Stimulated activated CD4-positive, alpha-beta T cell treated with anti-CD3 and anti-CD28 coated beads, TNF-alpha, amount 100 ng/mL, for 24 hours (primary cell): ENCODE measurements at places on chromosomes 11 and 22.

DNA sequence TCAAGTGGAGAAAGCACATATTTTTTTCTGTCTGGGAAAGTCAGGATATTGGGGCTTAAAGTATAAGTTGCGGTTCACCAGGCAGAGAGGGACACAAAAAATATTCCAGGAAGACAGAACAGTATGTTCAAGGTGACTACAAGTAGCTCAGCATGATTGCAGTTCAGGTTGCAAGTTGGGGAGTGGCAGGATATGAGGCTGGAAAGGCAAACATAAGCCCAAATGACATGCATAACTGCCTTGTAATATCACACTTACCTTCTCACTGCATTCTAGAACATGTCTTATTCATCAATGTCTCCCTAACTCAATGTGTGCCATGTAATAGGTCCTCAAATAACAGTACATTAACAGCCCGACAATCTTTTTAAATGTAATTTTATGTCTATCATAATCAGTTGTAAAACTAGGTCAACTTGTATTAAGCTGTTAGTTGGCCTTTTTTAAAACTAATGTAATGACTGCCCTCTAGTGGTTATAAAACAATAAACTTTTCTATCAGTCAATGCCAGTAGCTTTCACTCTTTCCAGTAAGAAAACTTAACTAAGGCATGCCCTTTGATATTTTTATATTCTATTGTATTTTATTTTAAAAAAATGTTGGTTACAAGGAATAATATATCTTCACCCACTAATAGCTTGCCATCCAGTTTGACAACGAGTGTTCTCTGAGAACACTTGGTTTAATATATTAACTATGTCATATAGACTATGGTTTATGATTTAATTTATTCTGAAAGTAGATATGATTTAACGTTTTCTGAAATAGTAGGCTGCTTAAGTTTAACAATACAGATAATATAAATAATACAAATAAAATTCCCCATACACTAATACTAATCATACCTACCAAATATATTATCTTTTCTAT lies 39.4 kb upstream of the CFAP300 start:
- no peak for DNase-seq

DNA sequence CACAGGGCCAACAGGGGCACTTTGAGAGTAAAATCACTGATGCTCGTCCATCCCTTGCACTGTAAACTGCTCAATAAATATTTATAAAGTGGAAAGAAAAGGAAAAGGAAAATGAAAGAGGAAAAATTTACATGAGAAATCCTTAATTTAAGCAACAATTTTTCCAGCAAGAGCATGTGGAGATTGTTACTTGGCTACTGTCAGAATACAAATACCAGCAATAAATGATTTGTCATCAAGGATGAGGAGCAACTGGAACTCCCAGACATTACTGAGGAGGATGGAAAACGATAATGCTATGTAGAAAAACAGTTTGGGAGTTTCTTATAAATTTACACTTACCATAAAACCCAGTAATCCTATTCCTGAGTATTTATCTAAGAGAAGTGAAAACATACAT lies 123.0 kb downstream of the SGSM3 start:
- DNase-seq = no peak

- no peak for DNase-seq
Observed at GRCh38 chr11:20020198-20020597, 140.1 kb downstream of the DBX1 start.

- no peak for DNase-seq
Observed at GRCh38 chr11:110712659-110713448, 617 bp upstream of the ARHGAP20 start.

DNA sequence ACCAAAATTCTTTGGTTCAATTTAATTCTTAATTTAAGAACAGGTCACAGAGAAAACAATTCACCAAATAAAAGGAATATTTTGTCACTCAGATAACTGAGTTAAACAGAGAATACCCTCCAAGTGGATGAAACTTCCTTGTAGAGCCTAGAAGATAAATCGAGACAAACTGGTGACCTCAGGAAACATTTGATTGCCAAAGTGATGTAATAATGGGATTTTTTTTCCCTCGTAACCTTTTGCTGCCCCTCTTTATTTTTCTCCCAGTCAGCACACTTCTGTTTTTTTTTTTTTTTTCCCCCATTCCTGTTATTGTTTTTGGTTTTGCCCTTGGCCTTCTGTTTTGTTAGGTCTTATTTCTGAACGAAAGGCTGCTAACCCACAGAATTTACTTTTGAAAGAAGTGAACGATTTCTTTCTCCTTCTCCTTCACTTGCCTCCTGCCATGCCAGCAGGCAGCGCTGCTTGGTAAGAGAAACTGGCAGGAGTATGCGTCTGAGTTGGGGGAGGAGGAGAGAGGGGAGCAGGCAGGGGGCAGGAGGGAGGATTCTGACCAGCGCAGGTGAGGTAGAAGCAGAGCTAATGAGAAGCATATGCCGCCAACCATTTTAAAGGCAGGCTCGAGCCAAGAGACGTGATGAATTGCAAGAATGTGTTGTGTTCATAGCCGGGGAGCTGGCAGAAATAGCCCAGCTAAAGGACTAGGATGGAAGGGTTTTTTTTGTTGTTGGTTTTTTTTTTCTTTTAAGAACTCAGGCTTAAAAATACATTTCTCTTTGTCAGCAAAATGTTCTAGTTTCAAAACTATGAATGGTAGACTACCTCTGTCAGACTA lies 121.9 kb upstream of the MTMR2 start:
- DNase-seq = no peak

- no peak for DNase-seq
Observed at GRCh38 chr22:17065433-17065832, 19.4 kb upstream of the IL17RA start.

DNA sequence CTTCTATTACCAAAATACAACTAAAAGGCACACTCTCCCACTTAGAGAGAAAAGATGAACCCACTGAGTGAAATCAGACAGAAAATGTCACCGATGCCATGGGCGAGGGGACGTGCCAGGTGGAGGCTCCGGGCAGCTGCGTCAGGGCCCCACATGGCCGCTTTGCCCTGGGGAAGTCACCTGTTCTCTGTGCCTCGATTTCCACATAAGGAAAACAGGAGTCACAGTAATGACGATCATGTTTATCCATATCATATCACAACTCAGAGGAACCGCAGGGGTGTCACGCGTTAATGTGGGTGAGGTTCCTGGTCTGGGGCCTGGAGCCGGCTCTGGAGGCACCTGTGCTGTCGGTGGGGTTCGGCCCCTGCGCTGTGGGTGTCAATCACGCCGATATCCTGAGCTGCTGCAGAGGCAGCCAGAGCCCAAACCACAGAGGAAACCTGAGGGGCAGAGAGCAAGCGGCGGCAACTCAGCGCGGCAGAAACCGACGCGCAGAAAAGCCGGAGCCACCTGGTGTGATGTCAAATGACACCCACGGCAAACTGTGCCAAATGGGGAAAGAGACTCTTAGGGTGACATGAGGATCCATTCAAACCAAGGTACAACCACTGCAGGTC lies 243.7 kb downstream of the BRD1 start:
- DNase-seq = no peak

DNA sequence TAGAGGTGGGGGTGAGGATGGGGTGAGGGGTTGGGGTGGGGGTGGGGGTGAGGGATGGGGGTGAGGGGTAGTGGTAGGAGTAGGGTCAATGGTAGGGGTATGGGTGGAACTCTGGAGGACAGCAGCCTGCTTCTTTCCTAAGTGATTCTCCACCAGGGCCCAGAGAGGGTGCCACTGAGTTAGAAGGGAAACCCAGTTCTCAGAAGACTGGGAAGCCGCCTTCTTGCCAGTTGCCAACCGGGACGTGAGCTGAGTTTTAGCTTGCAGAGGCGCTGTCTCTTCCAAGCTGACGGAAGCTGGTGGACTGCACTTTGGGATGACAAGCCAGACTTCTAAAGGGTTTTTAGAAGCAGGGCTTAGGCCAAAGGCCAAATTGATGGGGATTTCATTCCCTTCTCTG lies 104.4 kb downstream of the NAT10 start:
- DNase-seq = no peak

GRCh38 chr11:87358461-87358860 lies 320.7 kb downstream of the TMEM135 start:
- DNase-seq = no peak

- no peak for DNase-seq
Observed at GRCh38 chr11:3022982-3023381, 30.9 kb upstream of the NAP1L4 start.

GRCh38 chr11:61112575-61112974 lies 10.3 kb downstream of the CD5 start:
- no peak for DNase-seq

- no peak for DNase-seq
Observed at GRCh38 chr11:101176381-101176780, 46.8 kb upstream of the PGR start.
